ENCODE measurements at places on chromosomes 1 and 21.

- no peak for DNase-seq
Observed at GRCh38 chr1:234609691-234610042, 311 bp downstream of the IRF2BP2 start.

GRCh38 chr1:161989786-161990185, 33.9 kb downstream of the OLFML2B start:
- DNase-seq: no peak

DNA sequence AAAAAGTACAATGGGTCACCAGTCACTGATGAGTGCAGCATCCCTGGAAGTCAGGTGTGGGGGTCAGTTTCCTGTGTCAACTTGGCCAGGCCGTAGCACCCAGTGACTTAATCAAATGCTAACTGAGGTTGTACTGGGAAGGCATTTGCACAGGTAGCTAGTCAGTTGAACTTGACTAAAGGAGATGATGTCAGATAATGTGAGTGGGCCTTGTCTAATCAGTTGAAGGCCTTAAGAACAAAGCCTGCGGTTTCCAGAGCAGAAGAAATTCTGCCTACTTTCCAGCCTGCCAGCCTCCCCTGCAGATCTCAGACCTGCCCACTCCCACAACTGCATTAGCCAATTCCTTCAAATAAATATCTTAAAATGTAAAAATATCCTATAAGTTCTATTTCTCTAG, 57.1 kb downstream of the ERG start:
- DNase-seq: no peak

GRCh38 chr1:246647113-246647512, 77.1 kb upstream of the SCCPDH start:
- peak; percentile 45 for DNase-seq

- no peak for DNase-seq
Observed at GRCh38 chr1:223752721-223753515, 40.6 kb downstream of the CAPN2 start.

DNA sequence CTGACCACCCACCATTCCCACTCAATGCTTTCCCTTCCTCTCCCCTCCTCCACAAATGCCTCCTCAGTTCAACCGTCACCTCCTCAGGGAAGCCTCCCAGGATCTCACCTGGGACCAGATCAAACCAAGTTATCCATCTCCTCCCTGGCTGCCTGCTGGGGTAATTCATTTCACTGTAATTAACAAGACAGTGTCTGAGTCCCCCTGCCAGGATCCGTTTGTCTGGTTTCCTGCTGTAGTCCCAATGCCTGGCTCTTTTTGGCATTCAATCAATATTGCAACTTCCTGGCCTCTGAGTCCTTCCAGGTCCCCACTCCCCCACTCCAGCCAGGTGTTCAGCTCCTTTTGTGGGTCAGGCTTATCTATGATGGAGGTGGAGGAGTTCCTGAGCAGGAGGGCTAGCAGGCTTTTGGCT, 687.7 kb downstream of the PTPRU start:
- no peak for DNase-seq

DNA sequence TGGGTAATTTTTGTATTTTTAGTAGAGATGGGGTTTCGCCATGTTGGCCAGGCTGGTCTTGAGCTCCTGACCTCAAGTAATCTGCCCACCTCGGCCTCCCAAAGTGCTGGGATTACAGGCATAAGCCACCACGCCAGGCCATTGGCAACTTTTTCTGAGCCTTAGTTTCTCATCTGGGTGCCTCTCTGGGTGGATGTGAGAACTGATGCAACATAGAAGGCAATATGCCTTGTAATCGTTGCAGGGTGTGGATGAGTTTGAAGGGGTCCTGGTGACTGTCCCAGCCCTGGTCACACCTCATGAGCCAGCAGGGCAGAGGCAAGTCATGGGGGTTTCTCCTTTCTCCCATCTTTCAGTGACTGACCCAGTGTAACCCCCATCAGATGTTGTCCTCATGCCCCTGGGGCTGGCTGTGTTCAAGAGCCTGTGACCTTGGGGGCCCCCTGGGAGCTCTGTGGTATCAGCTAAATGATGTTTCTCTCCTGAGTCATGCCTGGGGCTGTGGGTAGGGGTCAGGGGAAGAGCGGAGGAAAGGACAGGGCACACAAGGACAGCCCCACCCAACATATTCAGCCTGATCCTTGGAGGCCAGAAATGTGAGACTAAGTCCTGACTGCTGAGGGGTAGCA, 3.6 kb downstream of the COL9A2 start:
- DNase-seq: no peak

DNA sequence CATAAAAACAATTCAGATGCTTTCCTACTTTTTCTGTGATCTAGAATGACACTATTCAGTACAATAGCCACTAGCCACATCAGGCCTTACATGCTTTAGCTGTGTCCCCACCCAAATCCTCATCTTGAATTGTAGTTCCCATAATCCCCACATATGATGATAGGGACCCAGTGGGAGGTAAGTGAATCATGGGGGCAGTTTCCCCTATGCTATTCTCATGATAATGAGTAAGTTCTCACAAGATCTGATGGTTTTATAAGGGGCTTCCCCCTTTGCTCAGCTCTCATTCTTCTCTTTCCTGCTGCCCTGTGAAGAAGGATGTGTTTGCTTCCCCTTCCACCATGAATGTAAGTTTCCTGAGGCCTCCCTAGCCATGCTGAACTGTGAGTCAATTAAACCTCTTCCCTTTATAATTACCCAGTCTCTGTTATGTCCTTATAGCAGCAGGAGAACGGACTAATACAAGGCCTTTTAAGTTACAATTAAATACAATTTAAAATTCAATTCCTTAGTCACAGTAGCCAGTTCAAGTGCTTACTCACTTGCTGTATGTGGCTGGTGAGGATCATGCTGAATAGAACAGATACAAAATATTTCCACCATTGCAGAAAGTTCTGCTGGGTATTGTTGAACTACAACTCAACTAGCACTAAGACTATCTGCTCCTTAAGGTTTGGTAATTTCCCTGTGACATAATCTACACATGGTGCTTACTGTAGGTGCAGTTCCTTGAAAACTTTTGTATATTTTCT, 106.7 kb downstream of the SCMH1 start:
- no peak for DNase-seq

- DNase-seq: no peak
Observed at GRCh38 chr1:108055387-108055786, 90.4 kb upstream of the VAV3 start.

- no peak for DNase-seq
Observed at GRCh38 chr1:247358920-247359319, 27.3 kb upstream of the ZNF496 start.

GRCh38 chr1:21397813-21398188, 42.1 kb upstream of the NBPF3 start:
- no peak for DNase-seq

DNA sequence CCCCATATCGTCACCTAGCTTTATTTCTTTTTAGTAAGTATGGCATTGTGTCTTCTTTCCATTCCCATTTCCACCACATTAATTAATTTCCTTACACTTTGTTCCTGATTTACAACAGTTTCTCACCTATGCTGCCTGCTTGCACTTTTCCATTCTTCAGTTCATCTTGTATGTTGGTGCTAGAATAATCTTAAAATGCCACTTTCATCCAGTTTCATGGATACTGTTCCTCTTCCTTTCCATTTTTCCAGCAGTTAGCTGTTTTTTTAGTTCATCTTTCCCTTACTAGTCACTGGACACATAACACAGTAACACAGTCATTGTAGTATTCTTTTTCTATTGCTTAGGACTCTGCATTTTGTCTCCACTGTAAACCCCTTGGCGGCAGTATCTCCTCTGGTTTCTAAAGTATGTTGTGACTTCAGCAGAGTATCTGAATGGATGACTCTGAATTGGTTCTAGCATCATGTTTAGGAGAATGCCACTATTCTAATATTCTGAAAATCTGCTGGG, 2.1 kb downstream of the CDC7 start:
- DNase-seq: no peak

- DNase-seq: no peak
Observed at GRCh38 chr1:106836708-106837107, 219.8 kb upstream of the PRMT6 start.

- DNase-seq: no peak
Observed at GRCh38 chr1:156523801-156524480, 23.4 kb upstream of the MEF2D start.

DNA sequence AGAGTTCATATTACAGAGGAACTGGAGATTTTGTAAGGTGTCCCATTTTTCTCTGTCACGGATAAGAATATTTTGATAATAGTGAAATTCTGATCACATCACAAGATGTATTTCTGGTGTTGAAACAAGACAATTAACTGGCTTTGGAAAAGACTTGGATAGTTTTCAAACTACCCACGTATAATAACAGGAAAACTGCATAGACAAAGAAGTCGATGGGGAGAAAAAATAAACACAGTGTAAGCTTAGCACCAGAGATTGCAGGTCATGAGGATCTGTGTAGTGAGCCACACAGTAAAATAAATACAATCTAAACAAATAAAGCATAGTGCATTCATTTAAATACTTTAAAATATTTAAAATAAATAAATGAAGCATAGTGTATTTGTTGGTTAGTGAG, 452.3 kb upstream of the ADAMTS5 start:
- no peak for DNase-seq

DNA sequence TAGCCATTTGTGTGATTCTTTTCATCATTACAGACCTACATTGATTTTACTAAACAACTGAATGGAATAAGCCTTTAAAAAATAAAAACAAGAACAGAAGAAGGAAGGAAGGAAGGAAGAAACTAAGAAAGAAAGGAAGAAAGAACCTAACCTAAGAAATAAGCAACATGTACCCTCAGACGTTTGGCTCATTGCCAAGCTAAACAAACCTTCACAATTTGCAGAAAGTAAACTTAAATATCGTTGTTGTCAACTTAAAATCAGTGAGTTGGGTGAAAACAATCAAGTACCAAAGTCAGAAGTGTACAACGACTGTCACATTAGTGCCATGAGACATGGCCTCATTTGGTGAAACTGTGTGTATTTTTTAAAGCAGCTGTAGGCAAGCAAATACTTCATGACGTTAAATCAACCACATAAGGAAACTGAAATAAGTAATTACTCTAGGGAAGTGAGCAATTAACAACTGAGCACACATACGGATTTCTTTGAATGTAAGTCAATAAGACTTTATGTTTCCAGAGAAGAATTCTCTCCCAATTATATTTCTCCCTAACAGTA, 313.1 kb upstream of the TMPRSS15 start:
- DNase-seq: no peak

DNA sequence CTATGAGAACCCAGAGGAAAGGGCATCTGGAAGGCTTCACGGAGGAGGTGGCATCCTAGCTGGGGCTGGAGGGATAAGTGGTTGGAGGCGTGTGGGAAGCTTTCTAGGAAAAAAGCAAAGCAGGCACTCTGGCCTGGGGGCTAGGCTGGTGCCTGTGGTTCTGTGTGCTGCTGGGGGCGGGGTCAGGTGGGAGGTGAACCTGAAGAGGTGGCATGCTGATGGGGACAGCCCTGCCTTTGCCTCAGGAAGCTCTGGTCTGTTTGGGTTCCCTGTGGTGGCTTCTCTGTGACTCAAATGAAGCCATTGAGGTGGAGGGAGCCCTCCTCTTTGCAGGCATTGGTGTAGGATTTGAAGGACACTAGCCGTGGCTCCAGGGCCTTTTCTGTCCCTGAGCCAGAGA, 221.6 kb upstream of the POU3F1 start:
- no peak for DNase-seq

GRCh38 chr1:42837709-42838108, 8.7 kb upstream of the ZNF691 start:
- DNase-seq: no peak

DNA sequence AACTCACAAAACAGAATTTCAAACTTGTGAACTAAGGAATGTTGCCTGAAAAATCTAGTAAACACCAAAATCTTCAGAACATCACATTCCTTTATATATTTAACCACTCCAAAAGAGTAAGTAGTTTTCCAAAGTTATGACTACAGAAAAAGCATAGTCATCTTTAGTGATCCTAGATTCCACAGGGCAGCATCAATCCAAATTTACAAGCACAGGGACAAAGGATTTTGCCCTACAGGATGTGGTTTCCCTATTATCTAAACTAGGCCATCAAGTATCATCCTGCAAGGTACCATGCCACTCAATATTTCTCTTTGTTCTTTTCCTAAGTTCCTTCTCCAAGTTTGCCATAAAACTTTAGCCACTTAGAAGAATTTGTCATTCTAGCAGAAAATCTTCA, 33.0 kb downstream of the COP1 start:
- no peak for DNase-seq

GRCh38 chr21:37455504-37455911, 88.9 kb downstream of the DYRK1A start:
- DNase-seq: no peak

DNA sequence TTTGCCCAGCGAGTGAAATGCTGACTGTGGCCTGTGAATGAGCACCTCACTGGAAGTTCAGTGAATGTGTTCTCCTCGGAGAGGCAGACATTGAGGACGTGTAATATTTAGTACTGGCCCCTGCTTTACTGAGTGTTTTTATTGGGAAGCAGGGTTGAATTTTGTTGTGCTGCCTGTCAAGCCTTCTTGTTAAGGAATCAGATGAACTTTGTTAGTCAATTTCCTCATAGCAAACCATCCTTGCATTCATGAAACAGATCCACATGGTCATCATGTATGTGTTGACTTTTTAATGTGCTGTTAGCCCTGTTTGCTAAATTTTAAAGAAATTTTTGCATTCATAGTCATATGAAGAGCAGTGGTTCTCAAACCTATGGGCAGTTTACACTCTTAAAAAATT, 47.9 kb downstream of the AGPAT3 start:
- no peak for DNase-seq

- DNase-seq: no peak
Observed at GRCh38 chr21:27771938-27772483, 805.1 kb upstream of the ADAMTS5 start.

DNA sequence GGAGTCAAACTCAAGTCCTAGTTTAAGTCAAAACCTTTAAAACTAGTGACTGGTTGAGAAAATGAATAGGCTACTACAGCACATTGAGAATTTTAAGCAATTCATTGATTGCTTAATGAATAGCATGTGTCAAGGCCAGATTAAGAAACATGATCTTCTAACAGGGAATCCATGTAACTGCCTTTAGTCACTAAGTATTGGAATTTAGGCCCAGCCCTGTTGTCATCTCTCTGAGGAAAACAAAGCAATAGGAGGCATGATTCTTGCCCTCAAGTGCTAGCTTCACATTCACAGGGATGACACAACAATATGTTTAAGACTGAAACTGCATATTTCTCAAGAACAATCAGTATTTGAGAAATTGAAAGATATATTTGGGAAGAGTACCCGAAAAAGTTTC, 70.0 kb upstream of the PTGS2 start:
- DNase-seq: no peak

DNA sequence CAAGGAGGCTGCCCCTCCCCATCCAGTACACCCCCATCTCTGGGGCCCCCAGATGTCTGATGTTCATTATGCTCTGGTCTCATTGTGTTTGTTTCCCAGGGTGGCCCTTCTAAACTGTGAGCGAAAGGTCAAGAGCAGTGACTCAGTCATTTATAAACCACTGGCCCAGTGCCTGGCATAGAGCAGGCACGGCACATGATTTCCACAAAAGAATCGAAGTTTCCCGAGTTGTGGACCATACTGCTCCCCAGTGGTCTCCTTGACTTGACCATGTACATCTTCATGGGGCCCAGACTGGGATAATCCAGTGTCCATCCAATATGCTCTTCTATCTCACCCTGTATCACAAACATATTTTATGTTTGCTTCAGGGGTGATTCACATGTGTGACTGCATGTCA, 153.3 kb downstream of the NR5A2 start:
- no peak for DNase-seq

All from left hindlimb (tissue), 1 donor.